ENCODE measurements at places on chromosomes 1 and 21.
A peak's percentile ranks its signal among the peaks of the same experiment; 100 is the strongest.

GRCh38 chr1:2255047-2255419 lies 26.9 kb downstream of the SKI start:
- DNase-seq: no peak

GRCh38 chr1:228984646-228985631 lies 249.7 kb downstream of the RHOU start:
- no peak for DNase-seq

DNA sequence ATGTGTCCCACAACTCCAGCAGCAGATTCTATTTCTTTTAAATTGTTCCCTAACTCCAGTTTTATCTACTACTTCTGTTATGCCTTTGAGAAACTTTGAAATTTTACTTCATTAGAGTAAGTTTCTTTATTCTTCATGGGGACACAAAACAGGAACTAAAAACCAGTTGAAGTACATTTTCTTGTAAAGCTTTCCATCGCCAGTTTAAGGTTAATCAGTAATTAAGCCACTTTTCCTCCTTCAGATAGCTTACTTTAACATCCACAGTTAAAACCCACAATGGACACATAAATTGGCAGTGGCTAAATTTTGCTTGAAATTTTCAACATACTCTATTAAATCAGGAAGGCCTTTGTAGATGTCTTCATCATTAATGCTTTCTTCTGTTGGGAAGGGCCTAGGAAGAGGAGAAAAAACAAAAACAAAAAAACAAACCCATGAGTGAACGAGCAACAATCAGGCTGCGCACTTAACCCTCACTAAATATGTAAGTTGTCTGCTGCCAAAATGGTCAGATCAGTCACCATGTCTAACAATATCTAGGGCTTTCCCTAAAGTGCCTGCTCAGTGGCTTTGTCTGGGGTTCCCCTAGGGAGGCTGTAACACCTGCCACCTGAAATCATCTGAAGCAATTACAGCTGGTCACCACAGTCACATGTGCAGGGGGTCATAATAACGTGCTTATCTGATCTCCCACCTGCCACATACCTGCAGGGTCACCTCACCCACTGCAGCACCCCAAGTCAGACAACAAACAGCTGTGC lies 187.9 kb downstream of the VAV3 start:
- no peak for DNase-seq

- DNase-seq: no peak
These were observed 4.6 kb downstream of the TNFRSF1B start for GRCh38 chr1:12171206-12172041.

DNA sequence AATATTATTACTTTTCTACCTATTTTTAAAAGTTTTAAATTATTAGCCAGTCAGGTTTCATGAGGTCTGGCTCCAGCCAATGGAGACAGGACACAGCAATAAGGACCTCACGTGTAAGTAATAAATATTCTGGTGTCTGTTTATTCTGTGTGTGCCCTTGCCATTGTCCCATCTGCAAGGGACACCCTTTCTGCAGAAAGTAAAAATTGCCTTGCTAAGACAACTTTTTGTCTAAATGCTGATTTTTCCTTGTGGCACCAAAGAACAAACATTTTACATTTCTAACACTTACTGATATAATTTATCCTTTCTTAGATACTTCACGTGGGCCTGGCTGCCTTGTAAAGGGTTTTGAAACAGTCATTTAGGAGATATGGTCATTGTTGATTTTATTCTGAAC lies 29.4 kb downstream of the OVAAL start:
- no peak for DNase-seq

GRCh38 chr21:33690874-33691273 lies 48.6 kb downstream of the ITSN1 start:
- DNase-seq: no peak

DNA sequence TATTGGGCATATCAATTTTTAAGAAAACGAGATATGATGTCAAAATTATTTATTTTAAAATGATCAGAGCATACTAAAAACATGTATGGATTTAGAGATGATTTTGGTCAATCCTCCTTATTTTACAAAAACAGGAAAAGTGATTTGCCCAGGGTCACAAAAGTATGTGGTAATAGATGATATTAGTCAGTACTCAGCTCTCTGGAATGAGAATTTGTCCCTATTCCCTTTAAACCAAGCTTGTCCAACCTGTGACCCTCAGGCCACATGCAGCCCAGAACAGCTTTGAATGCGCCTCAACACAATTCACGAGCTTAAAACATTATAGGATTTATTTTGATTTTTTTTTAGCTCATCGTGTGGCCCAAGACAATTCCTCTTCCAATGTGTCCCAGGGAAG lies 104.7 kb downstream of the AKT3 start:
- no peak for DNase-seq

DNA sequence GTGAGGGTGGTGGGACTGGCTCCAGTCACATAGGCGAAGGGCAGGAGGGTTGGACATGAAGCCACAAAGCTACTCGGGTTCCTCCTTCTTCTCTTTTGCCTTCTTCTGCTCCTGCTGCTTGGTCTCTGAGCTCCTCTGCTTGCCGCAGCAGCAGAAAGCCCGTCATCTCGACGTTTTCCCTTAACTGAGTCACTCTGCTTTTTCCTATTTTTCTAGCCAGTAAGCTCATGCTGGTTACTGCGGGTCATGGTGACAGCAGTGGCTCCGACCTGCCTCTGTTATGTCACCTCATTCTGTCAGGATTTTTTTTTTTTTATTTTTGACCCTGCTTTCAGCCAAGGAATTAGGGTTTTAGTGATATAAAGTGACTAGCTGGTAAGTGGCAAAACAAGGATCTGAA lies 2.6 kb upstream of the FMOD start:
- DNase-seq: no peak

GRCh38 chr1:30929135-30929889 lies 20.8 kb upstream of the SDC3 start:
- peak; percentile 59 for DNase-seq

DNA sequence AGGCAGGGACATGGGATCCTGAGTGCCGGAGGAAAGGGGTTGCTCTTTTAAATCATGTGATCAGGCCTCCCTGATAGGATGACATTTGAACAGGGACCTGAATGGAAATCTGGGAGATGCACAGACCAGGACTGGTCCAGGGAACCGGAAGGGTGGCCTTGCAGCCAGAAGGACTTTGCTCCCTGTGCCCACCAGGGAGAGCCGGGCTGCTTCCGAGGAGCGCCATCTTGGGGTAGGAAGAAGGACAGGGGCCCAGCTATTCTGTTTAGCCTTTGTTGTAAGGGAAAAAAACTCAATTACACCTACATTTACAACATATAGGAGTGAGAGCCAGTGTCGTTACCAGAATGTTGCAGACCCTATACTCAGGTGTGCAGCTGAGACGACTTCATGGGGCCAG lies 5.5 kb downstream of the KLHDC7A start:
- DNase-seq: no peak

- DNase-seq: no peak
These were observed 62.5 kb downstream of the SCCPDH start for GRCh38 chr1:246786606-246787238.

DNA sequence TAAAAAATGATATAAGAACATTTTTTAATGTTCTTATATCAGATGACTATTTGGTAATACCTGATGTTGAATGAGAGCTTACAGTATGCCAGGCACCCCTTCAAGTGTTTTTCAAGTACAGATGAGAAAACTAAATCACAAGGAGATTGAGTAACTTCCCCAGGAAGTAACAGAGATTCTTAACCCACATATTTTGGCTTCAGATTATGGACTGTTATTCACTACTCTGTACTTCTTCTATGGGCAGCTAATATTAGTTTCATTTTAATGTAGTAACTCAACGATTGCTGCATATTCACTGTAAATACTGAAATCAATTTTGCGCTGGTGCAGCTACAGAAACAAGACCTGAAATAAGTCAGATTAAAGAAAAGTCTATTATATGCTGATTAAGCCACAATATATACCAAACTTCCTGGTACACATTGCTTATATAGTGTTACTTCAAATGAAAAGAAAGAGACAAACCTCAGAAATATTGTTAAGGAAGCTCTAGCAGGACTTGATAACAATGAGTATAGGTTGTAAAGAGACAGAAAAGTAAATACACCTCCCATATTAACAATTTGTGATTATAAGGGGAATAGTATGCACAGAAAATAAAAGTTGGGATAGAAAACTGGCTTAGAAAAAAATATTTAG lies 19.7 kb downstream of the DPYD start:
- peak; percentile 11 for DNase-seq

GRCh38 chr1:11700601-11701467 lies 9.3 kb downstream of the DRAXIN start:
- no peak for DNase-seq

GRCh38 chr1:244952280-244952933 lies 88.1 kb upstream of the HNRNPU start:
- DNase-seq: no peak

- DNase-seq: no peak
These were observed 156.1 kb downstream of the NR5A2 start for GRCh38 chr1:200183637-200184036.

- no peak for DNase-seq
These were observed 144.6 kb downstream of the GALNT2 start for GRCh38 chr1:230211436-230212145.

DNA sequence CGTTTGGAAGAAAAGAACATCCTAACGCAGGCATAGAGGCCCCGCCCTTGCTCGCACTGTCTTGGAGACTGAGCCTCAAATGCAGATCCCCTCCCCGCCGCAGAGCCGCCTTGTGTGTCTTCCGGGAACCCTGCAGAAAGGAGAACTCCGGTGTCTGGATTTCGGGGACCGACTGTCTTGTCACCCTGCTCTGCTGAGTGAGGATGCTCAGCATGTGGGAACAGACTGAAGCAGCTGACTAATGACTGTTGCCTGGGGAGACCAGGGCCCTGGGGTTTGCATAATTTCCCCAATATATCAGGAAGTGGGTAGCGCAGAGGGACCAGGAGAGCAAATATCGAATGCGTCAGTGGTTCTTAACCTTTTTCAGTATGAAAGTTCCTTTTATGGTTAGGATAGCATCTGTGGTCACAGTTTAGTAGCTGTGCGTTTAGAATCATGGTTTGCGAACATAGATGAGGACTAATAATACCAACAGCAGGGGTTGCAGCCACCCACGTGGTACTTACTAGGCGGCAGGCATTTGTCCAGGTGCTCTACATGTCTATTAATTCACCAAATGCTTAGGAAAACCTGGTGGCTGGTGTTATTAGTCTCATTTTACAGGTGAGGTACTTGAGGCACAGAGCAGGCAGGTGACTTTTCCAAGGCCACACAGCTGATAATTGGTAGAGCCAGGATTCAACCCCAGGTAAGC lies 14.3 kb downstream of the GPR137B start:
- DNase-seq: no peak

DNA sequence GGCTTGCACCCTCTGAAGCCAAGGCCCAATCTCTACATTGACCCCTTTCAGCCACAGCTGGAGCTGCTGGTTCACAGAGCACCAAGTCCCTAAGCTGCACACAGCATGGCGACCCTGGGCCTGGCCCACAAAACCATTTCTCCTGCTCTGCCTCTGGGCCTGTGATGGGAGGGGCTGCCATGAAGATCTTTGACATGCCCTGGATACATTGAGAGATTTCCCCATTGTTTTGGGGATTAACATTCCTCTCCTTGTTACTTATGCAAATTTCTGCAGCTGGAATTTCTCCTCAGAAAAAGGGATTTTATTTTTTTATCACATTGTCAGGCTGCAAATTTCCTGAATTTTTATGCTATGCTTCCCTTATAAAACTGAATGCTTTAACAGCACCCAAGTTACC lies 235.8 kb downstream of the COL11A1 start:
- DNase-seq: no peak

DNA sequence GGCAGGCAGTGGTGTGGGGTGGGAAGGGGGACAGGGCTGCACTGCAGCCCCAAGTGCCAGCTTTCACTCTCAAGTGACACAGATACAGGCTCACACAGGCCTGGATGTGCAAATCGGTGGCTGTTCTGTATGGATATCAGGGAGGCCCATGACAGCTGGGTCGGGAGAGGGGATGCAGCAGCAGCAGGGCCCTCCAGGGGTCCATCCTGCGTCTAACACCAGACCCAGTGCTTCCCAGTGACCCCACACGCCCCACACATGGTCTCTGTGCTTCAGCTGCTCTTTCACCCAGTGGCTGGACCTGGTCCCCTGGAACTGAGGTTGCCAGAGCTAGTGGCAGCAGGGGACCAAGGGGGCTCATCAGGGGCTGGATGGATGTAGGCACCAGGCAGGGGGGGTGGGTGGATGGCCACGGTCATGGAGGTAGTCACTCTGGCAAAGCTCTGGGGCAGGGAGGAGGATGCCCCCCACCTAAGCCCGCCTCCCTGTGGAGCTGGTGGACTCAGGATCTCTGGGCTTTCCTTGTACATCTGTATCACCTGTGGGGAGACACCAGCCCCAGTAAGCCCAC lies 13.9 kb downstream of the BTBD19 start:
- no peak for DNase-seq

- no peak for DNase-seq
These were observed 508.3 kb upstream of the PKN2 start for GRCh38 chr1:88175631-88176226.

DNA sequence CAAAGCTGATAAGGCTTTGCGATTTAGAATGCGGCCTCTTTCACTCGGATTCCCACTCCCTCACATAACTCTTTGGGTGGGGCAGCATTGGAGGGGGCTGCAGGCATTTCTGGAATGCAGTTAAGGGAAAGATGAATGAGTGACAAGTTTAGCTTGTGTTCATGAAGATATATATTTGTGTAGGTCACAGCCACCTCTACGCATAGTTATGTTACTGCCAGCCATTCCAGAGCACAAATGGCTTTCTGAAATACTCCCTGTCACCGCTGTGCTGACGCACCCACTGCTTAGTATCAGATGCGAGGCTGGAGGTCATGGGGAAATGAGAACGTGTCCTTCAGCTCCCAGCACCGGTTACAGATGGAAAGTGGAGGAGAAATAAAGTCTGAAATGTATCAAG lies 54.1 kb upstream of the ATP1A1 start:
- no peak for DNase-seq

- no peak for DNase-seq
These were observed 773 bp upstream of the DDX59 start for GRCh38 chr1:200670242-200671118.

DNA sequence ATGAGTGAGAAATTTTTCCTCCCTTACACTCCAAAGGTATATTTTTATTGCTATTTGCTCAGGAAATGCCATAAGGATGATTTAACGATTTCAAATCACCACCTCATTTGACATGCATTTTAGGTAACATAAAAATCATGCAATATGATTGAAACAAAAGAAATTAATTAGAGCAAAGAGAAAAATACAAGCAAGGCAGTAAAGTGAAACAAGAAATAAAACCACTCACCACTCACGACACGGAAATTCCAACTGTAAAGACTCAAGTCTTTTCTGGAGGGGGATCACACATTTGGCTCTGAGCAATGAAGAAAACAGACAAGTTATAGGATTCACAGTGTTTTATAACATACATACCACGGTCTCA lies 86.8 kb upstream of the ARHGAP29 start:
- DNase-seq: no peak

Data from immature natural killer cell (primary cell).